ENCODE measurements at places on chromosomes 3 and 15.

DNA sequence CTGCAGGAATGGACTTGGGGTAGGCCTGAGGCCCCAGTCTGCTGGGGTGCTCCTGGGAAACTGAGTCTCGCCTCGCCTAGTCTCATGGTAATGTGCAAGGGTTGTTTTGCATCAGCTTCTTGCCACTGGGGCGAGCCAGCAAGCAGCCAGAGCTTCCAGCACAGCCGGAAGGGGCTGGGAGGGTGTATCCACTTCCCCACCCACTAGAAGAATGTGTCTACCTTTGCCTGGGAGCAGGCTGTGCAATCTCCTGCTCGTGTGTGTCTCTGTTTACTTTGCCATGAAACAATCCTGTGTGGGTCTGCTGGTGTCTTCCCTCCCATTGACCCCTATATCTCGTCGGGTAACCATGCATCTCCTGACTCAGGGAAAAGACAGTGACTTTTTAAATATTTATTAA, 21.8 kb upstream of the ERICH6 start:
- no peak for DNase-seq

DNA sequence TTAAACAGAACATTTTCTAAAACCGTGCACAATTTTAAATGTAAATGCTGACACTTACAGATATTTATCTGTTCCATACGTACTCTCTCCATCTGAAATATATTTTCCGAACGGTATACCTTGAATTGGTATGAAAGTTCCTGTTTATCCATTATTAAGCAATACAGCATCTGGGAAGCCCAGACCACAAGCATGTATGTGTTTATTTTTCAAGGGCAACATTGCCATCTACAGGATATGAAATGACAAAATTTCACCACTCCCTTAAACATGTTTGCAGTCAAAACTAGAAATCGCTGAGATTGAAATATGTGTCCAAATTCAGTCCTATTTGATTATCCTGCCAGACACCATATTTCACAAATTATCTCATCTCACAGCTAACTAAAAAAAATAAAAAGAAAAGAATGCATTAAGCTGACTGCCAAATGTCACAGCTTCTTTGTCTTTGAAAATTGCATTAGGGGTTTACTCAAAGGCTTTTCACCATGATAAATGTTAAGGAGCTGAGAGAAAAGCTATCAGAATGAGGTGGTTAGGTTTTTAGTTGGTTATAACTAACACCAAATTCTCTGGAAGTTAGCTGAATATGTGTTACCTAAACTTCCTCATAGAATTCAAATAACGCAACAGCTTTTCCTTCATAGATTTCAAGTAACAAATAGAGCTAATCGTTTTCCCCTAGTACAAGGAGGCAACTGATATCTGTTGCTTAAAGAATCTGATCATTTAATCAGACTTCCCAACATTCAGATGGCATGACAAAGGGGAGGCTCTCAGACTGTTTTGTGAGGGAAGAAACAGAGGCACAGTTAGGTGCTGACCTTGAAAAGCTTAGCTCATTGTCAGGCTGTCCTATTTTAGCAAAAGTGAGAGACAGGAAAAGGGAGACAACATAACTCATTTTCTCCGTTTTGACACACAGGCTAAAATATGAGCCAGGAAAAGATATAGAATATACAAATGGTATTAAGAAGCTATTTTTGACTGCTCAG, 533.1 kb downstream of the TBL1XR1 start:
- DNase-seq: no peak

- DNase-seq: no peak
Observed at GRCh38 chr3:30311781-30312180, 294.6 kb upstream of the TGFBR2 start.

DNA sequence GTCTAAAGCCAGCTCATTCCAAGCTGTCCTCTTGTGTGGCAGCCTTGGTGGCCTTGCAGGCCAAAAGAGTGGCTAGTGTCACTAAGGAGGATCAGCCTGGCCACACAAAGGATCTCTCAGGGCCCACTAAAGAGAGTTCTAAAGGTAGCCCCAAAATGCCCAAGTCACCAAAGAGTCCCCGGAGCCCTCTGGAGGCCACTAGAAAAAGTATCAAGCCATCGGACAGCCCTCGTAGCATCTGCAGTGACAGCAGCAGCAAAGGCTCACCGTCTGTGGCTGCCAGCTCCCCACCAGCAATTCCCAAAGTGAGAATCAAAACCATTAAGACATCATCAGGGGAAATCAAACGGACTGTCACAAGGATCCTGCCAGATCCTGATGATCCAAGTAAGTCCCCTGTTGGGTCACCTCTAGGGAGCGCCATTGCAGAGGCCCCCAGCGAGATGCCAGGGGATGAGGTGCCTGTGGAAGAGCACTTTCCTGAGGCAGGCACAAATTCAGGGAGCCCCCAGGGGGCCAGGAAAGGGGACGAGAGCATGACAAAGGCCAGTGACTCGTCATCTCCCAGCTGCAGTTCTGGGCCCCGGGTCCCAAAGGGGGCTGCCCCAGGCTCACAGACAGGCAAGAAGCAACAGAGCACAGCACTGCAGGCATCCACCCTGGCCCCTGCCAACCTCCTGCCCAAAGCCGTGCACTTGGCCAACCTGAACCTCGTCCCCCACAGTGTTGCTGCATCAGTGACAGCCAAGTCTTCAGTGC, 33.5 kb upstream of the ALPK3 start:
- no peak for DNase-seq

GRCh38 chr3:3241596-3241995, 62.1 kb upstream of the CRBN start:
- no peak for DNase-seq

DNA sequence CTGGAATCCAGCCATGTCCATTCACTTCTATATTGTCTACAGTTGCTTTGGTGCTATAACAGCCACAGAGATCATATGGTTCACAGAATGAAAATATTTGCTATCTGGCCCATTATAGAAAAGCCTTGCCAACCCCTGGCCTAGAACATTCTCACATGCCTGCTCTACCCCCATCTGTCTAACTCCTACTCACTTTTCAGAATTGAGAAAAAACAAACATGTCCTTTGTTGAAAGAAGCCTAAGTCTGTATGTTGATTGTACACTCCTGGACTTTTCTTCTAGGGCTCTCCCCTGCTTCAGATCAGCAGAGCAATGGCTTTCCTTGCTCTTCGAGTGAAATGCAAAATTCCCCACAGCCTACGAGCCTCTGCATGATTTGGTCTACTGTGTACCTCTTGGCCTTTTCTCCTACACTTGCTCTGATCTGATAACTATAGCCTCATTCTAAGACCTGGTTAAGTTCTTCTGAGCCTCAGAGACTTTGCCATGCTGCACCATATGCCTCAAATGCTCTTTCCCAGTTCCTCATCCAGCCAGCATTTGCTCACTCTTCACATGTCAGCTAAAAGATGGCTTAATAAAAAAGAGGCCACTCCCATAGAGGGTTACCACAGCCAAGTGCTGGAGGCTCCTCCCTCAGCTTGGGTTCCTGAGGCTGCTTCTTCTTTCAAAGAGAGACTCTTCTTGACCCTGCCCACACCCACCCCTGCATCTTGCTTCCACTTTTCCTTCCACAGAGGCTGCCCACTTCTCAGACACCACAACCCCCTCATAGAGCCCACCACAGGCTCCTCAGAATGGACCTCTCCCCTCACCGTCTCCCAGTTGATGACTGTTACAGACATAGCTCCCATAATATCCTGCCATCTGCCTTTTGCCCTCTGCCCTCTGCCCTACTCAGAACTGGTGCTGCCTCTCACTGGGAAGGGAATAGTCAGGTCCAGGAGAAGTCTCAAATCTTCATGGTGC, 22.9 kb upstream of the DCLK3 start:
- no peak for DNase-seq

GRCh38 chr3:123611082-123611481, 26.2 kb upstream of the HACD2 start:
- no peak for DNase-seq

- DNase-seq: no peak
Observed at GRCh38 chr3:880371-880770, 212.5 kb upstream of the CNTN6 start.

- no peak for DNase-seq
Observed at GRCh38 chr15:48500595-48500994, 144.9 kb downstream of the FBN1 start.

DNA sequence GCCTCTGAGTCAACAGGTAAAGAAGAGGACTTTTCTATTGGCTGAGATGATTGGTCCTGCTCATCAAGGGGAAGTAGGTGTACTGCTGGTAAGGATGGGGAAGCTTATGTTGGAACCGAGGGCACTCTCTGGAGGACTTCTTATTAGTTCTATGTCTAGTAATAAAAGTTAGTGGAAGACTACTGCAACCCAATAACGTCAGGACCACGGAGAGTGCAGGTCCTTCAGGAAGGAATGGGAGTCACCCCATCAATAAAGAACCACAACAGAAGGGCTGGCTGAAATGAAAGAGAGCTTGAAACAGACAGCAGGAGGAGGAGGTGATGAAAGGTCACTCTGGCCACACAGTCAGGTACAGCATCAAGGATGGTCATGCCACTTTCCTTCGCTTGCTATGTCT, 68.8 kb upstream of the PRR23E start:
- no peak for DNase-seq

GRCh38 chr3:18124501-18124900, 300.6 kb downstream of the SATB1 start:
- no peak for DNase-seq

DNA sequence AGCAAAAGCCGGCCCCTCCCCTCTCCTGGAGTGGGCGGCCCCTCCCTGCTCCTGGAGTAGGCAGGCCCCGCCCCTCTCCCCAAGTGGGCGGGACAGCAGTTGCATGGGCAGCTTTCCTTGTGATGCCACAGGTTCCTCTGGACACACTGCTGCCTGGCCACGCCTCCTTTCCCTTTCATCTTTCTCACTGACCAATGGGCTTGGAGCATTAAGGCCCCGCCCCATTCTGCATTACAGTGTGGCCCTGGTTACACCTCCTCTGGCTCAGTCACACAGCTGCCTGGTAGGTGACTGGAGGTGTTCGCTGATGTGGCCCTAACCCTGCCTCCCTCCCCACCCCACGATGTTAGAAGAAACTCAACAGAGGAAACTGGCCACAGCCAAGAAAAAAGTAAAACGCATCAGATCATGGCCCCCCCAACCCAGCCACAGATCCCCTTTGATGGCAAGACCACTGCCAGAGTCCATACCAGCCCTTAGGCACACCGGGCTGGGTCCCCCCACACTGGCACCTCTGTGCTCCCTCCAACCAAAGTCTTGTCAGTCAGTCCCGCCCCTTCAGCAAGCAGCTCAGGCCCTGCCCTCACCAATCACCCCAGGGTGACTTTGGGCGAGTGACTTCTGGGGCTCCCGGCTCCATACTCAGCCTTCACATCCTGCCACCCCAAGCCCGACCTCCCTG, 84.3 kb downstream of the ADAMTS7 start:
- DNase-seq: no peak

- no peak for DNase-seq
Observed at GRCh38 chr3:113165841-113166240, 45.5 kb upstream of the BOC start.

- no peak for DNase-seq
Observed at GRCh38 chr15:67783303-67783702, 42.0 kb upstream of the SKOR1 start.

DNA sequence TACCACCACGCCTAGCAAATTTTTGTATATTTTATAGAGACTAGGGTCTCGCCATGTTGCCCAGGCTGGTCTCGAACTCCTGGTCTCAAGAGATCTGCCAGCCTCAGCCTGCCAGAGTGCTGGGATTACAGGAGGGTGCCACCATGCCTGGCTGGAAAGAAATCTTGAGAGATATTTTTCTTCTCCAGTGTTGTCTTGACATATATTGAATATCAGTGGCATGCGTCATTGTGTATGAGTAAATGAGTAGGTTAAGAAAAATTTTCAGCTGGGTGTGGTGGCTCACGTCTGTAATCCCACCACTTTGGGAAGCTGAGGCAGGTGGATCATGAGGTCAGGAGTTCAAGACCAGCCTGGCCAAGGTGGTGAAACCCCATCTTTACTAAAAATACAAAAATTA, 3.5 kb upstream of the PIF1 start:
- DNase-seq: no peak

Data from stimulated activated CD8-positive, alpha-beta memory T cell treated with anti-CD3 and anti-CD28 coated beads, Interleukin-2, amount 100 ng/mL, for 1 hour (primary cell).